ENCODE measurements at places on chromosomes 3 and 15.

- DNase-seq = no peak
Measured at GRCh38 chr3:146275476-146275875, 24.6 kb upstream of the PLSCR4 start.

DNA sequence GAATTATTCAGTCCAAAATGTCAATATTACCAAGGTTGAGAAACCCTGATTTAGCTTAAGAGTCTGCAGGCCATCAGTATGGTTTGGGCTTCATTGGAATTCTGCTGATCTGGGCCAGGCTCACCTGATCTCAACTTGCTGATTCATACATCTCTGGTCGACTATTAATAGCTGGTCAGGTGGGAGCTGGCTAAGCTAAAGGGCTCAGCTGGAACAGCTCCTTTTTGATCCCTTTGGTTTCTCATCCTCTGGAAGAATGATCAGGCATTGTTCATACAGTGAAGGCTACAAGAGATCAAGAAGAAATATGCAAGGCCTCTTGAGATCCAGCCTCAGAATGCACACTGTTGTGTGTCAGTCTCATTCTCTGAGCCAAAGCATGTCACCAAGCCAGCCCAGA is 123.3 kb upstream of the MME start:
- no peak for DNase-seq

DNA sequence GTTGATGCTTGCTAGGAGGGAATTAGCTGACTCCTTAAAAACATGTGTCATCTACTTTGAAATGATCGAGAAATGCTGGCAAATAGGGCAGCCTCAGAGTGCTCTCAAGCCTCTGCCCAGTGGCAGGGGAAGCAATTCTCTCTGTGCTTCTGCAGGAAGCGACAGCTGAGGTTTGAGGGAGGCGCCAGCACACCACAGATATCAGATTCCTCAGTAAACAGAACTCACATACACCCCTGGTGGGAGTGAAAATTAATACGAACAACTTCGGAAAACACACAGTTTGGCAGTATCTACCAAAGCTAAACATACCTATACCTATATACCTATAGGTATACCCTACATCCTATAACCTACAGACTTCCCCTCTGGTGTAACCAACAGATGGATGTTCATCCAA is 61.3 kb downstream of the NSMCE3 start:
- no peak for DNase-seq

- DNase-seq = no peak
Measured at GRCh38 chr3:120357807-120358206, 8.7 kb upstream of the LRRC58 start.

DNA sequence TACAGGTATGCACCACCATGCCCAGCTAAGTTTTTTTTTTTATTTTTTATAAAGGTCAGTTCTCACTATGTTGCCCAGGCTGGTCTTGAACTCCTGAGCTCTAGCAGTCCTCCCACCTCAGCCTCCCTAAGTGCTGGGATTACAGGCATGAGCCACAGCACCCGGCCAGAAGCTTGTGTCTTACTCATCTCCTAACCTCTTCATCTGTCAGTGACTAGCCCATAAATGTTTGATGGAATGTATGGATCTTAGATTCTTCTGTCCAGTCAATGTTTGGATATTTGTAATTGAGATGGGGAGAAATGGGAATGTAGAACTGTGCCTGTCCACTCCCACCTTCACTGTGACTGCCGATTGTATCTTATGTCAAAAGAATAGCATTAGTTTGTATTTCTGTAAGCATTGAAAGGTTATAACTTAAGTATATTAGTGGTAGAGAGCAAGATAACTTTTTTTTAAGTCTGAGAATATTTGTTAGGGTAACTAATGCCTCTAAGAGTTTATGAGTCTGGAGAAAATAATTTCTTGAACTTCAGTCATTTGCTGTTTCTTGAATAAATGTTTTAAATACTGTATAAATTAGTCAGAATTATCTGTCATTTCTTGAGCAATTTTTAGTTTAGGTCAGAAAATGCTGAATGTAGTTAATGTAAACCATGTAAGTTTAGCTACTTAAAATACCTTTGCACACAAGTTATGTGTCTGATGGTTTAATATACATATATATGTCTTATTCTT is 215.3 kb upstream of the CGNL1 start:
- no peak for DNase-seq

DNA sequence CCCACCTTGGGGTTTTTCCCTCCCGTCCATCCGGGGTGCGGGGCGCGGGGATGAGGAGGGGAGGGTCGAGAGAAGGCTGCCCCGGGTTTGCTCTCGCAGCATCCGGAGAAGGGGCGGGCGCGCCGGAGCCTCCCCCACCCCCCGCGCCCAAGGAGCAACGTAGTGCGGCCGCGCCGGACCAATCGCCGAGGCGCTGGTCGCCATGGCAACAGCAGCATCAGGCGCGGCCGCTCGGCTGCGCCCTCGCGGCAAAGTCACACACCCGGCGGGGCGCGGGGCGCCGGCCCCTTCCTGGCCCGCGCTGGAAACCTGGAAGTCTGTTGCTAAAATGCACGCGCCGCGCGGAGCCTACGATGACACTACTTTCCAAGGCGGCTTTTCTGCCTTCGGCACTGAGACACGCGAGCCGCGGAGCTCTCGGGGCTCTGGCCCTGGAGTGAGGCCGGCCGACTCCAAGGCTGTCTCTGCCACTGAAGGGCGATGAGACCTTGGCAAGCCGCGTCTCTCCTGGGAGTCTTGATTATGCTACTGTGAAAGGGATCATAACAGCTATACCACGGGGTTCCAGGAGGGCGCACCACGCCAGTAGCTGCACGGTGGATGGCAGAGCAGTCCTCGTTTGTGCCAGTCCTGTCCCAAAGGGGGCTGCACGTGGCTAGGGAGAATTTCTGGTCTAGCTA is at the start of gene IQSEC1:
TSS of gene IQSEC1 (minus strand) at position 104 of the 680 bp plus-strand sequence. CDS start 415 bp downstream, outside the sequence.
- DNase-seq = no peak

GRCh38 chr15:64521726-64522164 is 61.4 kb downstream of the ZNF609 start:
- DNase-seq = peak; percentile 89

Measured in HL-60 (cell line).